ENCODE measurements at places on chromosomes 16 and 17.

- no peak for DNase-seq
Measured at GRCh38 chr17:78252701-78253635, 21.5 kb downstream of the TMEM235 start.

GRCh38 chr16:81138831-81139557 lies 42.8 kb upstream of the GCSH start:
- no peak for DNase-seq

- DNase-seq: no peak
Measured at GRCh38 chr17:37278247-37278894, 97.4 kb upstream of the C17orf78 start.

GRCh38 chr16:49055824-49056545 lies 225.7 kb downstream of the CBLN1 start:
- no peak for DNase-seq
